ENCODE measurements at places on chromosomes 12 and 14.

DNA sequence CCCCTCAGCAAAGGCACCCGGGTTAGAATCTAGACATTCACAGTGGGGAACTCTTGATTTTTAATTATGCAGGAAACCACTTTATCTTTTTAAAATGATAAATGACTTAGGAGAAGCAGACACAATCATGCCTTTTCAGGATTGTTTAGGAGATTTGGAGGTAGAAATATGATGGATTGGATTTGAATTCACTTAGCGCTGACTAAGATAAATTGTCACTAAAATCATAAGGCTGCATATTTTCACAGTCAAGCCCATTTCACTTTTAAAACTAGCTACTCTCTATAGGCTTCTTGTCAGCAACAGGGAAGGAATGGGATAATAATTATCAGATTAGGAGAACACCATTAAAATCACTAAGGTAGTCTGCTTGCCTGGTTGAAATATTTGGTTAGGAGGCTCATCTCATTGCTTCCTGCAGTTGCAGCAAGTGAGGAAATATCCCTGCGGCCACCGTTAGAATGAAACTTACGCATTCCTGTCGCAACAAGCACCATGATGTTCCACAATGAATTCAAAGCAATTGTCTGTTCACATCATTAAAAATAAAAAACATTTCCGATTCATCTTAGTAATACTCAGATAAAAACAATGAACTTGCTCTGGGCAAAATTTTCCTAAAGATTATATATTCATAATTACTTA lies 31.9 kb downstream of the DACT1 start:
- DNase-seq, result no peak

DNA sequence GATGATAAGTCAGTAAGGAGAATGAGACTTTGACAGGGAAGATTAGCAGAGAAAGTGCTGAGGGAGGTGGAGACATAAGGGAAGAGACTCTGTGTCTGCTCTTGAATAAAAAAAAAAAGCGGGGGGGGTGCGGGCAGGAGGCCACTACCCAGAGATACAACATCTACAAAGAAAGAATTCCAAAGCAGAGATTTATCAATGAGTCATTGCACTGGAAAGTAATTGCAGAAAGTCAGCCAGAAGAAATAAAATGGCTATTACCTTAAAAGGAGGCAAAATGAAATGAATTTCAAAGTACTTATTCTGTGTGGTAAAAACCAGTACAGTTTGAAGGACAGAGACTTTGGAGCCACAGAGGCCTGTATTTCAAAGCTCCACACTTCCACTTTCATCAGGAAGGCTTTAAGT lies 267.1 kb upstream of the PRKD1 start:
- no peak for DNase-seq

DNA sequence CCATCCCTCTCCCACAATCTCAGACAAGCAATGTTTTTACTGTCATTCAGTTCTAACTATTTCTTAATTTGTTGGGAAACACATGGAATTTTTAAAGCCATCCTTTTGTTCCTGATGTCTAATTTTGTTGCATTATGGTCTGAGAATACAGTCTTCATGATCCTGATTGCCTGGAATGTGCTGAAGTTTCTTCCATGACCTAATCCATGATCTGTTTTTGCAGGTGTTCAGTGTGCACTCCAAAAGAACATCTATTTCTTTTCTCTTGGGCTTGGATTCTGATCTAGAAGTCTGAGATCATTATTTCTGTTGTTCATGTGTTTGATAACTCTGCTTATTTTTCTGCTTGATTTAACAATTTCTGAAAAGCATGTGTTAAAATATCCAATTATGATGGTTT lies 43.2 kb upstream of the PHC1 start:
- DNase-seq, result no peak

DNA sequence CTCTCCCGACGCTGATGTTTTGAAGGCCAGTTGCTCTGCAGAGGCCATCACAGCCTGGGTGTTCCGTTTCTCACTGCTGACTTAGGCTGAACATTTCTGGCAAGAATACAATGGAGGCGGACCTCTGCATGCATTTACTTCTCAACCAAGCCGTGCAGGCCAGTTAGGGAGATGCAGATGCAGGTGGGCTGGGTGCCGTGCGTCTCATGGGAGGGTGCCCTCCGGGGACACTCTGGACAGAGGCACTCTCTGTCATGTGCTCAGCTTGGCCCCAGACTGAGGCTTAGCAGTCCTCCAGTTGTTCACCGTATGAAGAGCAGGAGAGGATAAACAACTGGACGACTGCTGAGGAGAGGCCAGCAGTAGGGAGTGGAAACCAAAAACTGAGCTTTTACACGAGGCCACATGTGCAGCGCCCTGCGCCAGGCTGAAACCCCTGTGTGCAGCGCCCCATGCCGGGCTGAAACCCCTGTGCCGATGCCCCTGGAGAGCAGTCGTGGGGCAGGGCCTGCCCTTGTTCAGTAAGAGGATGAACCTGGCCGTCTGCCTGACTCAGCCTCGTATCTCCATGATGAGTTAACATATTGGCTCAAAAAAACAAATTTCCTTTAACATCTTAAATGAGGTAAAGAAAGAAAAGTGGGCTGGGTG lies 32.3 kb downstream of the DDX51 start:
- no peak for DNase-seq

DNA sequence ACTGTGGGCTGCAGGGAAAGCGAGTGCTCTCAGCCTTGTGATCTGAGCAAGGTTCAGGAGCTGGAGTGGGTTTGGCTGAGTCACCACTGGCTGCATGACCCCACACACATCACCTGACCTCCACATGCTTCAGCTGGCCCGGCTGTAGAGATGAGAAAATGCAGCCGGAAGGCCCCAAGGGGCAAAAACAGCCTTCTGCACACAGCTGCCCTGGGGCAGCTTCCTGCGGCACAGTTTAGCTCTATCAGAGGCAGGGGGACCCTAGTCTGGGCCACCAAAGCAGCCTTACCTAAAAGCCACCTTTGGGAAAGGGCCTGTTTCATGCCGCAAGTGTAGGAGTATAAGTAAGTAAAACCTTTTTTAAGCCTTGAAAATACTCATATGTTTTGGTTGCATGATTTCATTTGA lies 123.3 kb downstream of the SSPN start:
- peak; percentile 94 for DNase-seq

DNA sequence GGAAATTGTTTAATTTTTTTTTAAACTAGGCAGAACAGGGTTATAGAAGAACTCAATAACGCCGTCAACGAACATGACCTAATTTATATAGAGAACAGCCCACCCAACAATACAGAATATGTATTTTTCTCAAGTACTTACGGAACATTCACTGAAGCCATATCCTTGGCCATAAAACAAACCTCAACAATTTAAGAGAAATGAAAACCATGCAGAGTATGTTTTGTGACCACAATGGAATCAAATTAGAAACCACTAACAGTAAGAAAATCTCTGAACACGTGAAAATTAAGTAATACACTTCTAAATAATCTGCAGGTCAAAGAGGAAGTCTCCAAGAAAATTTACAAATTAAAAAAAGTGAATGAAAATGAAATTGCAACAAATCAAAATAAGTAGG lies 9.4 kb downstream of the SART3 start:
- DNase-seq, result no peak

DNA sequence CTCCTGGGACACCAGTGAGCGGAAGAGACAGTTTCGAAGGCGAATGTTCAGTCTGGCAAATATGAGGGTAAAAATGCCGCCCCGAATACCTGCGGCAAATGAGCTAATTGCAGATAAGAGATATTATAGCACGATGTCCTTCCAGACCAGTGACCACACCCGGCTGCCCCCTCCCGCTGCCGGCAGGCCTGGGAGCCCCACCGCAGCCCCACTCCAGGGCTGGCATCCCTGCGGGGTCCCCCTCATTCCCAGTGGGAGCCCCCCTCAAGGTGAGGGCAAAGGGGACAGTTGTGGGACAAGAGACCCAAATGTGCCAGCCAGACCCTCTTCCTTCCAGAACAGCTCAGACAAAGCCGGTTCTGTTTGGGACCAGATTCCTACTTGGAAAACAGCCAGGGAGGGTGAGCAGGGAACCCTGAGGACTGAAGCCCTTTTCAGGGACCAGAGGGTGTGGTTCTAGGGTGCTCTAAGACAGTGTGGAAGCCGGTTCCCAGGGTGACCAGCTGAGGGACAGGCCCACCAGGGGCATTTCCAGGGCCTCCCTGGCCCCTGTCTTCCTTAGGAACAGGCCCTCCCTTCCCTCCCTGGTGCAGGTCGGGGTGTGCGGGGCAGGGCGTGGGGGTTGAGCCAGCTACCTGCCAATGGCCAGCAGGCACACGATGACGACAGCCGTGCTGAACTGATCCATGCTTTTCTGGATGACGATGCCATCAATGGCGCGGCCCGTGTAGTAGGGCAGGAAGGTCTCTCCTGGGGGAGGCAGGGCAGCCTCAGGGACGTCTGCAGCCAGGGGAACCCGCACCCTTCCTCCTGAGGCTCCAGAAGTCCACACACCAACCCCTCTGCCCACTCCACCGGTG lies 16.2 kb downstream of the ABCB9 start:
- DNase-seq, result no peak

GRCh38 chr12:100128512-100128908 lies 14.2 kb downstream of the BLTP3B start:
- peak; percentile 69 for DNase-seq

GRCh38 chr14:53494587-53494986 lies 341.5 kb upstream of the DDHD1 start:
- no peak for DNase-seq

GRCh38 chr12:111664961-111665865 lies 20.5 kb downstream of the BRAP start:
- no peak for DNase-seq

GRCh38 chr14:93548102-93548843 lies 117.5 kb downstream of the UNC79 start:
- no peak for DNase-seq

- no peak for DNase-seq
Measured at GRCh38 chr14:92586963-92587699, 73.5 kb downstream of the RIN3 start.

GRCh38 chr12:15556411-15557102 lies 232.6 kb downstream of the EPS8 start:
- no peak for DNase-seq

- DNase-seq, result no peak
Measured at GRCh38 chr12:62846491-62846890, 88.5 kb downstream of the PPM1H start.

GRCh38 chr14:89058697-89059096 lies 234.2 kb downstream of the TTC8 start:
- DNase-seq, result no peak

GRCh38 chr14:99475179-99475578 lies 5.5 kb downstream of the SETD3 start:
- no peak for DNase-seq

GRCh38 chr14:56195223-56195622 lies 77.0 kb downstream of the PELI2 start:
- DNase-seq, result no peak

DNA sequence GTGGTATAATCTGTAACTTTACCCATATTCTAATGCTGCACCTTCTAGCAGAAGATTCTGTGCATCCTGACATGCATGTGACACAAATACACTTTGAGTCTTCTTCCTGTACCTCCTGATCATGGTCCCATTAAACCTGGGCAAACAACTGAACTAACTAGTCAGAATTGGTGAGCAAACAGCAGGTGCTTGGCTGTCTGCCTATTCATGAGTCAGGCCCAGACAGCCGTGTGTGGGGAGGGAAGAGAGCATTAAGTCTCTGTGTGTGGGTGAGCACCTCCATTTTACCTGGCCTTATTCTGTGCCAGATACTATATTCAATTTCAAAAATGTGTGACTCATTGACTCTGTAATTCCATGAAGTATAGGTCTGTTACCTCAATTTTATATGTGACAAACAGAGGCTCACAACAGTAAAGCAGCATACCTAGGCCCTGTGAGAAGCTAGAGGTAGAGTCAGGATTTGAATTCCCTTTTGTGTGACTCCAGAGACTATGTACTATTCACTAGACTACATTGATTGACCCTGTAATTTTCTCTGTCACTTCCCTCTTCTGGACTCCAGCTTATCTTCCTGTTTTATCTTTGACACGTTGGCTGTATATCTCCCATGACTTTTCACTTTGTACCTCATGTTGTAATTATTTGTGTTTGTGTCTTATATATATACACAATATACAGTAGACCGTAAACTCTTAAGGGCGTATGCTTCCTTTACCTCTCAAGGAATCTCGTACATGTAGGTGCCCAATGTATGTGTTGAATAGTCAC lies 32.2 kb downstream of the SUSD6 start:
- DNase-seq, result peak; percentile 79

DNA sequence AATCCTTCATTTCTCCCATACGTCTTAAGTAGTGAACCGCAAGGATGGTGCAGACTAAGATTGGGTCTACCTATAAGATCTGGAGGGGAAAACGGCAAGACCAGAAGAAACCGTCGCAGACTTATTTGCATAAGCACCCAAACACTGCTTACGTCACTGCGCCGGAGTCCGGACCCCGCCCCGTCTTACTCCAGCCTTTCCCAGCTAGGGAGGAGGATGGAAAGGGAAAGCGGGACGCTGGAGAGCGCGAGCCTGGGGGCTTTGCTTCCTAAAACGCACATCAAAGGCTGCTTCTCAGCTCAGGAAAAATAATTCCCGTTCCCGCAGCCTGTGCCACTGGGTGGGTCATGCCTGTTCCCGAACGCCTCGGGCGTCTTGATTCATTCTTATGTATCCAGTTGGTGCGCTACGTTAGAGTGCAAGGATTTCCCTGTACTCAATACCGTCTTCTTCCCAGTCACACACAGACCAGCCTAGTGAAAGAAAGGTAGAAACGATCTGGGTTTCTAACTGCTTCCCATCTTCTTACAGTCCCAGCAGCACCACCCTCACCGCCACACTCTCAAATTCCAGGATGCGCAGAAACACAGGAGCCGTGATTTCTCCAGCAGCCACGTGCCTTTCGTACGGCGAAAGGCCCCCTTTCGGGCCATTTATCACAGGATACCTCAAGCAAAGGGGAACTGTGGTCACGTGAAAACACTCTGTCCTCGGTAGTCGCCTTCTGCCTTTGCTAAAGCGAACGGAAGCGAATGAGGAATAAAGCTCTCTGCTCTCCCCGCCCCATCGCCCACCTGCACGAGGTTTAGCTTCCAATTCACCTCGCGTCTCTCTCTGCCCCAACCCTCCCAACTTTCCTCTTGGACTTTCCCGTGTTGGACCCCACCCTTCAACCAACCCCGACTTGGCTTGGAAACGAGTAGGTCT lies 1.1 kb downstream of the SLC6A15 start:
- DNase-seq, result peak; percentile 95

All from ACHN (cell line).